Activated T-cell treated with anti-CD3 and anti-CD28 coated beads, Interleukin-2, amount 50 U/mL, for 1 hour (primary cell): ENCODE measurements at places on chromosomes 12 and 14.

GRCh38 chr12:119780786-119781434, 96.2 kb downstream of the CIT start:
- DNase-seq: no peak

DNA sequence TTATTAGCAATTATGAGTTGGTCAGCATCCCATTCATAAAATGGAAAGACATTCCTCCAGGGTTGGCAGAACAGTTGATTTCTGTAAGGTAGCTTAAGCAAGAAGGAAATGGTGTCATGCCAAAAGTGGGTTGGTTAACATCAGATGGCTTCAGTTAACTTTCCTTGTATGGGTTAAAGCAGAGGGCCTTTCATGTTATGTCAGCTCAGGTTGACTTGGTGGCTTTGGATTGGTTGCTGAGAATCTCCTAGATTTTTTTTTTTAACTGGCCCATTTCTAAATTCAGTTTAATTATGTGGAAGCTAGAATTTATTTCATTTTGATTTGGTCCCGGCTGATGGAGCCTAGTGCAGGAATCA, 87.8 kb downstream of the BBS10 start:
- DNase-seq: no peak

DNA sequence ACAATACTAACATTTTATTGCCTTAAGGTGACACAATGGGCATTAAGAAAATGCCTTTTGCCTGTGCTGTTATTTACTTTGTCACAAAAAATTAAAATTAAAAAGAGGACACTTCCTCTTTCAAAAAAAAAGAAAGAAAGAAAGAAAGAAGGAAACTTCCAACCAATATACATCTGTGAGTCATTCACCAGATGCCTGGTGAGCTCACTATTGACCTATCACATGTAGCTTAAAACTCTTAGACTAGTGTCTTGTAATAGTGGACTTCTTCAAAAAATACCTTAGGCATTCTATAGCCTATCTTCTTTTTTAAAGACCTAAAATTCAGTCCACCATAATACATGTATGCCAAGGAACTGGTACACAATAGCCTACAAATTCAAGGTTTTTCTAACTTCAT, 4.9 kb upstream of the SOX5 start:
- no peak for DNase-seq

- no peak for DNase-seq
These were observed 215.4 kb upstream of the RTL1 start for GRCh38 chr14:101118746-101119591.

DNA sequence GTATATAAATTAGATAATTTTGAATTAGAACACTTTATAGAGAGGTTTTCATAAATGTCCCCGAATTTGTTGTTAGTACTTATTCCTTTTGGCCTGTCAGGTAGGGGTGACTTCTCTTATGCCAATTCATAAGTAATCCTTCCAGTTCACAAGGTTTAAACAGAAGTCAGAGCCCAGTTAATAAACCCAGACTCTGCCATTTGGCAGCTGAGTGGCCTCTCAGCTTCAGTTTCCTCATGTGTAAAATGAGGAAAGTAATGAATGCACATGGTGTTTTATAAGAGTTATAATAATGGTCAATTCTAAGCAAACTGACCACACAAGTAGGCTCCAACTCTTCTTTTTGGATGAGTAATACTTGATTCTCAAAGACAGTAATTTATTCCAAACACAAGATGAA, 10.3 kb downstream of the MTERF2 start:
- DNase-seq: no peak

- DNase-seq: no peak
These were observed 187.0 kb upstream of the RASSF8 start for GRCh38 chr12:25771476-25771875.

- no peak for DNase-seq
These were observed 62.8 kb downstream of the DENND5B start for GRCh38 chr12:31528095-31528494.

DNA sequence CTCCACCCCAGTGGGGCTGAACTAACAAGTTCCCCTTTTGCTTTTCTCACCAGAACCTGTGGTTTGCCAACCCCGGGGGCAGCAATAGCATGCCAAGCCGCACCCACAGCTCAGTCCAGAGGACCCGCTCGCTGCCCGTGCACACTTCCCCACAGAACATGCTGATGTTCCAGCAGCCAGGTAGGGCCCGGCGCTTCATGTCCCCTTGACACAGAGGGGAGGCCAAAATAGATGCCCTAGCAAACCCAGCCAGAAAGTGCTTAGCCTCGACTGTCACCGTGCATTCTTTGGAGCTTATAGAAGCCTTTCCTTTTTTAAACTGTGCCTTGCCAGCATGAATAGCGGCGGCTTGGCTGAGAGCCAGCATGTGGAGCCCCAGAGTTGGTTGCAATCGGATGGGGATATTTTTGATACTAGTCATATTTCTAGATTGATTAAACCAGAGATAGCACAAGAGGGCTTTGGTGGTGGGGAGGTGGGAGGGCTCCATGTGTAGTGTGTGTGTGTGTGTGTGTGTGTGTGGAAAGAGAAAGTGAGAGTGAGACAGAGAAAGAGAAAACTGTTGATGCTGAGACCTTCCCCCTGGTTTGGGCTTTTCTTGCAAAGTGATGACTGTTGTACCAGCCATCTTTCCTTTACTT, 126.1 kb downstream of the GCH1 start:
- peak; percentile 36 for DNase-seq

- DNase-seq: no peak
These were observed 4.6 kb downstream of the AGAP2 start for GRCh38 chr12:57733928-57734327.

DNA sequence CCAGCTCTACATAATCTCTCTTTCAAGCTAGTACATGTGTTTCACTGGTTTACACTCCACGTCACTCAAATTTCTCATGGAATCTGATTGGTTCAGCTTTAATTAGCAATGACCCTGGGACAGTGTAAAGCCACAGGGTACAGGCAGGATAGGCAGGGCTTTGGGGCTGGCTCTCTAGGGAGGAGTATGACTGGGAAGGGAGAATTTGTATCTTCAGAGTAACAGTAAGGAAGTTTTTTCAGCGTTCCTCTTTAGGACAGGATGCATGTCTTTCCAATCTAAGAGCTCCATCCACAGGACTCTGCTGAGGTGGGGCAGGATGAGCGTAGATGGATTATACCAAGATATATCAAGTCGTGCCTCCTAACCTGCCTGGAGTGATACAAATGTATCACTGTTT, 112.0 kb upstream of the CLEC14A start:
- DNase-seq: no peak

GRCh38 chr14:76884853-76885276, 58.7 kb downstream of the LRRC74A start:
- DNase-seq: no peak

DNA sequence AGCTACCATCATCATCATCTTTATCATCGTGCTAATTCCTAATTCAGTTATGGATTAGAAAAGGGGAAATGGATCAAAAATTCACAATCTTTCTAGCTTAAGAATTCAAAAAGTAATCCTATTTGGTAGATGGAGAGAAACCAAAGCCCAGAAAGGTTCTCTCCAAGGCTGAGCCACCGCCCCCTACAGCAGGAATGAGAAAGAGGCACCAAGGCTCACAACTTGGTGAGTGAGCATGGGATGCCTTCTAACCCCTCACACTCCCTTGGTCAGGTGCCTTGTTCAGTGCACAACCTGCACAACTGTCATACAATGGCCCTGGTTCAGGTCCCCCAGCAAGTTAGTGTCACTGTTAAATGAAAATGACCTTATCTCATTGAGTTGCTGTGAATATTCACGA, 171.5 kb downstream of the ANO2 start:
- no peak for DNase-seq

DNA sequence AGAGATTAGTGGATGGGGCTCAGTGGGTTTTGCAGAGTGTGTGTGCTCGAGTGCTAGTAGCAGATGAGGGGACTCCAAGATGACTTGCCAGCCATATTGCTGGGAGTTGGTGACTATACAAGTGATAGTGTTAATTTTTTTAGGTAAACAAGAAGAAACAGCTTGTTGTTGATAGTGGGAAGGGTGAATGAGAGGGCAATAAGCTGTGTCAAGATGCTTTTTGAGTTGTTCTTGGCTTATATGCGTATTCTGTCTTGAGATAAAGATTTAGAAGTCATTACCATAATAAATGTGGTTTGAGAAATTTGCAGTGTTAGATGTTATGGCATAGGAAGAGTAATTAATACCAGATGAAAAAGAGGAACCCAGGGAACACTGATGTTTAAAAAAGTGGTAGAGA, 75.3 kb downstream of the RCOR1 start:
- no peak for DNase-seq

DNA sequence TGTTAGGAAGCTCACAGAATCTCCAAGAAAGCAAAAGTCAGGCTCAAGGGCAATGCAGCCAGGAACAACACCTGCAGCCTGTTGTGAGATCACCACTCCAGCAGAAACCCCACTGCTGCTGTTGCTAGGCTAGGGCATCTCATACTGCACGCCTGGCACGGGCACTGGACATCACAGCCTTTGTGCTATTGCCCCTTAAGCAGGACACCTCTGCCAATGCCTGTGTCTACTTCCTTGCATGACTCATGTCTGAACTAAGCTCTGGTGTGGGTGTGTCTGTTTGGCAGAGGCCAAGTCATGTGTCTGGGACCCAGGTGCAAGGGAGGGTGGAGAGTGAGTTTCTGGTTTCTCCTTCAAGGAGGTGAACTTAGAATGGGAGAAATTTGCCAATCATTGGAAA, 10.0 kb upstream of the DDX47 start:
- DNase-seq: peak; percentile 25

DNA sequence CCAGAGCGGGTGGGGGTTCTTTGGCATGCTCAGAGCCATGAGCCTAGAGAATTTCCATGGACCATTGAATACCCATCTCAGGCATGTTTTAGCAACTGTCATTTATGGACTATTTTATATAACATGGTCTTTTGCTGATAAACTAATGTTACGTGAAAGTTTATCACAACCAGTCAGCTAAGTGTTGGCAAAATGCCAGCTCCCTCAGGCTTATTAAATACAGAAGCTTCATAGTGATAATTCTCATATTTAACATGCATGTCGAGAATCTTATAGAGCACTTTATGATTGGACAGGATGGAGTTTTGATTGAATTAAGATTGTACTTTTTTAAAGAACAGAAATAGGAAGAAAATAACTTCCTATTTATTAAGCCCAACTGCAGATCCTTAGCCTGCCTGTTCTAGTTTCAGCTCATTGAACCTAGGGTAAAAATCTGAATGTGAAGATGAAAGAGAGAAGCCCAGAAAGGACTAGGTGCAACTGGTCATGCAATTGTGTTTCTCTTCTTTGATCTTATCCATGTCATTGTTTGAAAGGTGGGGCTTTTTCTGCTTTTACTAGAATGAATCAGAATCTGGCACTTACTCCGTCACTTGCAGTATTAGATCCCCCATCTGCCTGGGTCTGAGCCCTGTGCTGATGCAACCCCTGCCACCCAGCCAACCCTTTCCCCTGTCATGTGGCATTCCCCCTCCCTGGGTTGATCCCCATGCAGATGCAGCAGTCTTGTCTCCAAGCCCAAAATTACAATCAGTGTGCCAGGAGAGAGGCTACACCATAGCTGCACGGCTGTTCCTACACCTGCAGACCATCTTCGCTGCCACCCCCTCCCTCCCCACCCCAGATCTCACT, 134.6 kb upstream of the EVL start:
- no peak for DNase-seq

GRCh38 chr12:41254004-41254914, 66.1 kb downstream of the PDZRN4 start:
- no peak for DNase-seq

GRCh38 chr14:23555533-23555881, 564 bp upstream of the THTPA start:
- no peak for DNase-seq

GRCh38 chr12:93341409-93342049, 36.2 kb upstream of the NUDT4 start:
- no peak for DNase-seq

DNA sequence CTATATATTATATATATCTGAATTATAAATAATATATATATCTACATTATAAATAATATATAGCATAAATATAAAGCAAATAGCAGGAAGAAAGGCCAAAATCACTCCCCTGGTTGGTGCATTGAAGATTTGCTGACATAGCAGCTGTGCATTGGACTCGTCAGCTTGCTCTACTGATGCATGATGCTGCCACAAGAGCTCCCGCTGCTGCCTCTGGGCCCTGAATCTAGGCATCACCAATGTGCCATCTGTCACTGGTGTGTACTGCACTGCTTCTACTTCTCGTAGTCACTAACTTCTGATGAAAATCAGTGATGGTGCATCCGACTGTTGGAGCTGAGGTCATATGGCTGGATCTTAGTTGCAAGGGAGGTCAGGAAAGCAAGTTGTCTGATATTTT, 205.0 kb downstream of the ADAMTS20 start:
- no peak for DNase-seq

DNA sequence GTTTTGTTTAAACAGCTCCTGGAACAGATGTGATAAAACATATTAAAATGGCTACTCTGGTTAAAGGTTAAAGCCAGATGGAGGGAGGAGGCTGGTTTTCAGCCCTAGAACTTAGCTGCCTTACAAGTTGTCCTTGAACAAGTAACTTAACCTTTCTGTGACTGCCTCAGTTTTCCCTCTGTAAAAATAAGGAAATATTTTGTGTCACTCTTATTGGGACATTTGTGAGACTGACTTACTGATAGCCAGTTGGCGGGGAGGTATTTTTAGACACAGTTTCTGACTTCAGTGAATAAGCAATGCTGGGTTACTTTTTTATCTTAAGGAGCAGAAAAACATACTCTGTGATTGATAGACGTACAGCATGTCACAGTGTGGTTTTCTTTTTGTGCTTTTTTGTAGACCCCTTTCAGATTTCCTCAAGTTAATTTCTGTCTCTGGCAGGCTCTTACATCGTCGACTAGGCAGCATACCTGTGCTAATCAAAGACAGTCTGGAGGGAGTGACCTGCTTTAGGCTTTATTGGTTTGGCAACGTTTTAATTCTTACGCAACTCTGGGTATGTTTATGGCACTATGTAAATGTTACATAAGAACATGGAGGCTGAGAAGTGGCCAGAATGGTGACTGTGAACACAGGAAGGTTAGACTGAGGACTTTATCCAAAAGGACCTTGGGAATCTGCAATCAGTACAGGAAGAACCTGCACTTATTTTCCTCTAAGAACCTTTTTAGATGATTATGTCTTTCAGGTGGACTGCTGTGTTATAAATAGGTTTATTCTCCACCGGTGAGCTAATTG, 3.3 kb downstream of the ACVR1B start:
- DNase-seq: no peak
